ENCODE measurements at places on chromosomes 7 and 10. TPM values are rescaled to one million over a fixed set of nuclear protein-coding genes. Genes with fewer than 3 reads are reported as not detected.

The GRM8 gene
- 0.27 TPM for total RNA-seq

- DNase-seq = no peak
These were observed 16.0 kb upstream of the PPIF start for GRCh38 chr10:79331226-79331625.

The WEE2 gene
- not detected for total RNA-seq

DNA sequence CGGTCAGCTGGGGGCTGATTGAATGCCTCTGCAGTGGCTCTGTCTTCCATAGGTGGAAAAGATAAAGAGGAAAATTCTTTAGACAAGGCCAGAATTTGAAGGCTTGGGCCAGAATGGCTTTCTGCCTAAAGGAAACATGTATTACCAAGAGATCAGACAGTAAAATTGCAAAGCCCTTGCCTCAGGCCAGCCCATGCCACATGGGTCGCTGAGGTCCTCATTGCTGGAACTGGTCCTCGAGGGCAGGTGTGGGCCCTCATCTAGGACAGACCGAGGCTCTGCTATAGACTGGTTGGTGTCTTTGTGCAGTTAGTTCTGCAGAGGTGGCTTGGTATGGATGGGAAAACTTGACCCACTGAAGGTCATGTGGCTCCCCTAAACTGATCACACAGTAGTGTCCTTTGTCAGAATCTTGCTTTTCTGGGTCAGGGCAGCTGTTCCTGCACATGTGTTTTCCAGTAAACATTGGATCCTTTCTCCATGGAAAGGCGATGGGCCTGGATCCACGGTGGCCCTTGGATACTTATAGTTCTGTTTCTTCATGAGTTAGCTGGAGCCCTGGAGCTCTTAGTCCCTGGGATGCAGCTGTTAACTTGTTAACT is 80.4 kb downstream of the TMEM178B start:
- DNase-seq = no peak

The DKK1 gene
- 2.5 TPM for total RNA-seq

The CRCP gene
- 24.1 TPM for total RNA-seq

DNA sequence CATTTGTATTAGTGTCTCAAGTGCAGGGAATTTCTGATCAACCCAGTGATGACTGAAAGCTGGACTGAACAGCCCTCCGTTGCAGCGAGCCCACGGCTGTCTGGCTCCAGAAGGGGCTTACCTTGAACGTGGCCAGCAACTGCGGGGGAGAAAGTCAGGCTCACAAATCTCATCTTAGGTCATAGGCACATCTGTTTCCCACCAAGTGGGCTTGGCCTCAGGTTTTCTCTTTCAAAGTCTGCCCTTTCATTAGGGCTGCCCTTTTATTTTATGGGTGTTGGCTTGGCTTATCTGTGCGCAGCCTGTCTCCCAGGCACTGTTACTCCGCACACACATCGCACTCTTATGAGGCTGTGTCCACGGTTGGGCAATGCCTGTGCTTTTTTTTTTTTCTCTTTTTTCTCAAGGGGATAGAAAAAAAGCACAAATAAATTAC is 178.0 kb downstream of the JCAD start:
- DNase-seq = peak; percentile 74

- peak; percentile 61 for DNase-seq
These were observed 150.2 kb downstream of the GRK5 start for GRCh38 chr10:119357412-119358151.

- peak; percentile 80 for DNase-seq
These were observed 792 bp downstream of the ZNF746 start for GRCh38 chr7:149496642-149497391.

DNA sequence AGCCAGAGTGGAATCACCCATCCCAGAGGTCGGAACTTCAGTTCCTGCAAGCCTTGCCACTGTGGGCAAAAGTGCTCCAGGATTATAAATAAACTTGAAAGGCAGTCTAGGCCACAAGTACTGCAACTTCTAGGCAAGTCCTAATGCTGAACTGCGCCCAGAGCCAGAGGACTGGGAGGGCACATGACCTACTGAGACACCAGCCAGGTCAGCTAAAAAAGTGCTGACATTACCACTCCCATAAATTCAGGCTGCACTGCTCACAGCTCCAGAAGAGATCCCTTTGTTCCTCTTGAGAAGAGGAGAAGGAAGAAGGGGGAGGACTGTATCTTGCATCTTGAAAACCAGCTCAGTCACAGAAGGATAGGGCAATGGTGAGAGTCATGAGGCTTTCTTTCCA is 1084.1 kb upstream of the PHF14 start:
- DNase-seq = no peak

The PCLO gene
- 1.6 TPM for total RNA-seq

The ZDHHC16 gene
- 25.0 TPM for total RNA-seq

GRCh38 chr7:117479225-117480054 is at the start of gene CFTR:
CFTR (plus strand) TSS chr7:117480025; CDS start chr7:117480095, 70 bp downstream.
- DNase-seq = no peak

DNA sequence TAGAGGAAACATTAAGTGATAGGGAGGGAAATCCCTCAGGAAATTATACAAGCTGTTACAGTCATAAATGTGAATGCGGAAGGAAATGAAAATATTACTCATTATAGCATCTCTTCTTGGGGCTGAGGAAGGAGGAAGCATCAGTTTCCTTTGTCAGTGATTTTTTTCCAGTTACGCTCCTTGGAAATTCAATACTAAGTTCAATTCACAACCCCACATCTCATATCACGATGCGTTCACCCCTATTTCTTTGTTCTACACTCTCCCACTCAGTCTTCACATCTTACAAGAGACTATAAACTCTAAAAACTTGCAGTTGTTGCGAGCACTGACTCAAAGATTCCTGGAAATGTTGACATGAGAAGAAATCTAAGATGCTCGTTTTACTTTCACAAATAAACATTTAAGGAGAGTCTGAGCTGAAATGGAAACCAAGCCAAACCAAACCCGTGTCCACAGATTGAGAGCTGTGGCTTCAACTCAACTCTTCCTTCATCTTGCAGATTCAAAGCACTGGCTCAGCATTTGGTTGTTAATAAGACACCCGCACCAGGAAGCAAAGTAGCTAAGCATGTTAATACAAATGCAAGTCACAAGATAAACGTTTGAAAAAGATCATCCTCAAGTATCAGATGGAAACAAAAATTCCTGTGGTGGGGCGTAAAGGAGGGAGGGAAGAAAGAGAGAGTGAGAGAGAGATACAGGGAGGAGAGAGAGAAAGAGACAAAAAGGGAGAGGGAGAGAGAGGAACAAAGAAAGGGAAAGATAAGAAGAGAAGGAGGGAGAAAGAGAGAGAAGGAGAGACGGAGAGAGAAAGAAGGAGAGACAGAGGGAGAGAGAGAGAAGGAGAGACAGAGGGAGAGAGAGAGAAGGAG is 150.0 kb upstream of the RSU1 start:
- no peak for DNase-seq

The FRMD4A gene
- 17.9 TPM for total RNA-seq

The DENND11 gene
- 14.3 TPM for total RNA-seq

DNA sequence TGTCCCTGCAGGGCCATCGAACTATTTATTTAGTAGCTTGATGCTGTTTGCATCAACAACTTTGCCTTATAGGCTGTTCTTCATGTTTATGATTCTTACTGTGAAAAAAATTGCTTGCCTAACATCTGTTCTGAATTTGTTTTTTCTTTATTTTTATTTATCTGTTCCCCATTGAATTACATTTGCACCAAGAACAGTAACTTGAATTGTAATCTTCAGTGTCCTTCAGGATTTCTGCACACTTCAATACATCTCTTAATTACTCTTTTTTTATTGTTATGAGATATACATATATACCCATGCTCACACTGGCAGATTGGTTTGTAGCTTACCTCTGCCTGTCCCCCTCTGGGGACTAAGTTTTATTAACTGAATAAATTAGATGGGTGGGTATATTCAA is 64.4 kb downstream of the TBXAS1 start:
- DNase-seq = no peak

- DNase-seq = peak; percentile 37
These were observed 15.2 kb downstream of the CALML5 start for GRCh38 chr10:5484205-5484604.

- DNase-seq = no peak
These were observed 26.9 kb downstream of the CCDC6 start for GRCh38 chr10:59879363-59879913.

- DNase-seq = no peak
These were observed 2.5 kb downstream of the TRIM8 start for GRCh38 chr10:102646610-102647442.

The OPN1SW gene
- total RNA-seq = not detected

The DLX5 gene
- 0.71 TPM for total RNA-seq

The LIPK gene
- not detected for total RNA-seq

GRCh38 chr7:36047091-36047658 is 105.9 kb upstream of the EEPD1 start:
- DNase-seq = no peak

- DNase-seq = no peak
These were observed 46.1 kb downstream of the C1GALT1 start for GRCh38 chr7:7228472-7228871.

DNA sequence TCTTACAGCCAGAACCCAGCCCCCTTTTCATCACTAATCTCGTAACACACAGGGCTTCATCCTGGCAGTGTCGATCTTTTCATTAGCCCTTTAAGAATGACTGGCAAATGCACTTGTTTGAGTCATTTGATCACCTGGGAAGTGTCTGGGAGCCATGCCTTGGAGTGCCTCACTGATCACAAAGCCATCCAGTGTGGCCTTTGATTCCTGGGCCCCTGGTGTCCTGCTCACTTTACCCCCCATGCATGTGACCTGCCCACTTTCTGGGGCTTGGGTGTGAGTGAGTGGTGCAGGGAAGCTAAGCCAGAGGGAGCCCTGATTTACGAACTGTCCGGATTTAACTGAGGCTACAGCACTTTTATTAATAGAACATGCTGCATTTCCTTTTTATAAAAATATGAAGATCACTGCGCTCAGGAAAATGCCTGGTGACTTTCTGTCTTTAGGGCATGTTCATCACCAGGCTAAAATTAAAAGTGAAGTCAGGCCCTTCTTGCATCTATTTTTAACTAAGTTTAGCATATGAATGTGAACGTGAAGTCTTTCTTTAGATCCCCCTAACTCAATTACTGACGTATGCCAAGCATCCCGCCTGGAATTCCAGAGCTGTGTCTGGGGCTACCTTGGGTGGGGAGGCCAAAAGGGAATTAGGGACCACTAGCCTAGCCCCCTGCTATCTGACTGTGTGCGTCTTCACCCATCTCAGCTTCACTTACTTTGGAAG is 23.6 kb downstream of the RBM20 start:
- no peak for DNase-seq

DNA sequence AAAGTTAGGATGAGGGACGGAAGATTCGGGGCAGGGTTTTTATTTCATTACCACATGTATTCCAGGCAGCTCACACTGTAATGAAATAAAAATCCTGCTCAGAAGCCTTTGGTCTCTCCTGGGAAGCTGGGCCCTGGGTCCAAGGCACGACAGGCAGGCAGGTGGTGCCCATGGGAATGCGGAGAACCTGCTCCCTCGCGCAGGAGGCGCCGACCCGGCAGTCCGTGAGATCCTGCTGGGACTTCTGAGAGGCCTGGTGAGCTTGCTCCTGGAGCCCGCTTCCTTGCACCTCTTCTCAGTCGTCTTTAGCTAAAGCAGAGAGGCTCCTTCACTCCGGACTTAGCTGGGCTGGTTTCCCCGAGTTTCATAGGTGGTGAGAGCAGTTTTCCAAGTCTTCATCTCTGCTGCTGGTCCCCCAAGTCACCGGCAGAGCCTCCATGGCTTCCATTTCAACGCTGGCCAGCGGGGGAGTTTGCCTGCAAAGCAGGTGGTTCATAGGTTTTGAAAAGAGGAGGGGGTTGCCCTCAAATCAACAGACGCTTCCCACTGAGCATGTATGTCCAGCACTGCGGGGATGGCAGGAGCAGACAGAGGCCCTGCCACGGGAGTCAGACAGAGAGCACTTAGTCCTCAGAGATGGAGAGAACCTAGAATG is 24.5 kb downstream of the IL15RA start:
- peak; percentile 46 for DNase-seq

DNA sequence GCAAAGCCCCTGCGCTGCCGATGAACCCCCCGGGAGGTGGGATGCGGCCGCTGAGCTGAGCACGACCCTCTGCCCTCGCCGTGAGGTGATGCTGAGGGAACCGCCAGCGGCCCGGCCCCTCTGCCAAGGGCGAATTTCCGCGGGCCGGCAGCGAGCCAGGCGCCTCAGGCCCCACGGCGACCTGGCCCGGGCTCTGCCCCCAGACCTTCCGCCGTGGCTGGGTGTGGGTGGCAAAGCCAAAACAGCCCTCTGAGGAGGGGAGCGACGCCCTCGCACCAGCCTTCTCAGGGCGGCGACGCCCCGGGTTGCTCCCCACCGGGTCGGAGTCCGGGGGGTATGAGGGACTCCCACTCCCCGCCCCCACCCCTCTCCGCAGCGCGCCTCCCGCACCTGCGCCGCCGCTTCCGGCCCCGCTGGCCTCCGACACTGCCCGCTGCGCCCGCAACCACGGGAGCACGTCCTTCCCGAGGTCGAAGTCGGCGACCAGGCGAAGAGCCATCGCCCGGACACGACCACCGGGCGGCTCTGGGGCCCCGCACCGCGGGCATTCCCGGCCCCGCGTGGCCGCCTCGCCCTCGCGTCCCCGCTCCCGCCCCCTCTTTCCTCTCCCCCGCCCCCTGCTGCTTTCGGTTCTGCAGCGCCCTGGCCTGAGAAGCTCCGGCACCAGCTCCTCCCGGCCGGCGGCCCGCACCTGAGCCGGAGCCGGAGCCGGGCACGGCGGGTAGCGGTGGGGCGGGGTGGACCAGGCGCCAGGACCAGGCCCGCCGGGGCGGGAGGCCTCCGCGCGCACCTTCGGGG is at the start of gene GSAP:
TSS of gene GSAP (minus strand) at position 527 of the 798 bp plus-strand sequence. CDS start at position 499, 28 bp downstream.
- DNase-seq = peak; percentile 78

DNA sequence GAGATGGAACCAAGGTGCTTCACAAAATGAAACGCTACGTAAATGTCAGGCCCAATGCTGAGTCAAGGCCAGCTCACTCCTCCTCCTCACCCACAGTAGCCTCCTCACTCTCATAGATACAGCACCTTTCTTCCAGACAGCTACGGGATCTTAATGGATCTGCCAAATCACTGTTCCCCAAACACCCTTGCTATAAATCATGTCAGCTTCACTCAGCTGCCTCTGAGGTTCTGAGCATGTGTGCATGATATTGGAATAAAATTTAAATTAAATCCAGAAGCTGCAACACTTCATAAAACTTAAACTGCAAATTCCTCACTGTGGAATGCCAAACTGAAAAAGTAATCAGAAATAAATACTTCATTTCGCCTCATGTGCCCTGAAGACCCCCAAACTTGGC is 14.7 kb upstream of the CPXM2 start:
- DNase-seq = no peak

The ITIH5 gene
- total RNA-seq = 111 TPM

The GPR15LG gene
- total RNA-seq = not detected

GRCh38 chr7:135930565-135931461 is 46.3 kb downstream of the MTPN start:
- no peak for DNase-seq

The MBL2 gene
- total RNA-seq = not detected

The SLC16A9 gene
- total RNA-seq = 0.54 TPM

- DNase-seq = no peak
These were observed 57.2 kb upstream of the VIPR2 start for GRCh38 chr7:159201722-159202330.

The PFKFB3 gene
- total RNA-seq = 29.3 TPM

- DNase-seq = no peak
These were observed 74.5 kb downstream of the DGKI start for GRCh38 chr7:137772316-137772715.
